ENCODE measurements at places on chromosomes 7 and 10.

DNA sequence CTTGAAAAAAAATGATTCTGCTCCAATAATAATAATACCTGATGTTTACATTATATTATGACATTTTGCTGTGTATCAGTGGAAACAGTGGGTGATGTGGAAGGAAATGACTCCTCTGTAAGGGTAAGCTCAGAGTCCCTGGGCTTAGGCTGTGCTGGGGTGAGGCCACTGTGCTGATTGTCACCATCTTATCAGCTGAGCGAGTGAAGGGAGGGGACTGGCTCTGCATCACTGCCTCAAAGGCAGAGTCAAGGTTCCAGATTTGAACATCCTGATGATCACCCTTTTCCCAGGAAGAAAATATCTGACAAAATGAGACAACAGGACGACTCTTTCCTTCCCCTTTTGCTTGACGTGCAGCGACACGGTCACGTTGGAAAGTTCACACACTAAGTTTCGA lies 24.0 kb upstream of the HABP2 start:
- peak; percentile 46 for DNase-seq

DNA sequence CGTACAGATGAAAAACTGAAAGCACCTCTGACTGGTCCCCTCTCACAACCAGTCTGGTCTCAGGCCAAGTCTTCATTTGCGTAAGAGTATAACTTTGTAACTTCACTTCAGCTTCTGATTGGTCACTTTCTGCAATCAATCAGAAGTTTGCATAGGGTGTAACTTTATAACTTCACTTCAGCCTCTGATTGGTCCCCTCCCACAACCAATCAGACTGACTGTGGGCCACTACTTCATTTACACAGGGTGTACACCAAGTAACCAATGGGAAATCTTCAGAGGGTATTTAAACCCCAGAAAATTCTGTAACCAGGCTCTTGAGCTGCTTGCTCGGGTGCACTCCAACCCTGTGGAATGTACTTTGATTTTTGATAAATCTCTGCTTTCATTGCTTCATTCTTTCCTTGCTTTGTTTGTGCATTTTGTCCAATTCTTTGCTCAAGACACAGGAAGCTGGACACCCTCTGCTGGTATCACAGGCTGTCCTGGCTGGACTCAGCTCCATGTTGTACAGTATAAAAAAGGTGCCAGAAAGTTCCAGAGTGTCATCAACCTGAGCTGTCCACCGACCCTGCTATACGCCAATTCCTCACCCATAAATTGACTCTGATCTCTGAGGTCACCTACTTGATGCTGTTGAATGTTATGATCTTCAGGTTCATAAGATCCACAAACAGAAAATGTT lies 74.5 kb downstream of the COBL start:
- DNase-seq: no peak

DNA sequence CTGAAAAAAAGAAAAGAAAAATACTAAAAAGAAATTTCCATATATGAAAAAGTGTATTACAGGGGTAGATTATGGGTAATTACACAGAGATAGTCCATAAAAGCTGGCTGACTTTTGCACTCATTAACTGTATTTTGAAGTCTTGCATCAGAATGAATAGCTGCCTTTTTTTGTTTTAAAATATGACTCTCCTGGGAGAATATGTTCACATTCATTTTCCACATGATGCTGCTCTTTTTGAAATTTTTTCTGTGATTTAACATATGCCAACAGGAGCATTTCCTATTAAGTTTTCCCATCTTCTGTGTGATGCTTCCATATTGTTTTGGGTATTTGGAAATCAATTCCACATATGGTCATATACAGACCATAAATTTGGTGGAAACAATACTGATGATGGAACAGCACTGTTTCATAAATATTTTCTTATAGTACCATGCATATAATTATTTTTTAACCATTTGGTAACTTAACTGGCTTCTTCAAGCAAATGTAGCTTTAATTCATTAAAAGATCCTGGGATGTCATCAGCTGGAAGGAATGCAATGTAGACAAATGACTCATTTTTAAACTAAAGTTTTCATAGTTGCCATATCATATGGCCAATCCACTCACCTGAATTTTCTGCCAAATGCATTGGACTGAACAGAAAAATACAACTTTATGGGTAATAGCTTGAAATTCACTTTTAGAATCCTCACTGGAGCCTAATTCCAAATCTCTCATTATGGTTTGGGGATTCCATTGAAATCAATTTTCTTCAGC lies 313.9 kb upstream of the GLI3 start:
- no peak for DNase-seq

GRCh38 chr10:122249303-122249850 lies 21.7 kb upstream of the BTBD16 start:
- DNase-seq: no peak

DNA sequence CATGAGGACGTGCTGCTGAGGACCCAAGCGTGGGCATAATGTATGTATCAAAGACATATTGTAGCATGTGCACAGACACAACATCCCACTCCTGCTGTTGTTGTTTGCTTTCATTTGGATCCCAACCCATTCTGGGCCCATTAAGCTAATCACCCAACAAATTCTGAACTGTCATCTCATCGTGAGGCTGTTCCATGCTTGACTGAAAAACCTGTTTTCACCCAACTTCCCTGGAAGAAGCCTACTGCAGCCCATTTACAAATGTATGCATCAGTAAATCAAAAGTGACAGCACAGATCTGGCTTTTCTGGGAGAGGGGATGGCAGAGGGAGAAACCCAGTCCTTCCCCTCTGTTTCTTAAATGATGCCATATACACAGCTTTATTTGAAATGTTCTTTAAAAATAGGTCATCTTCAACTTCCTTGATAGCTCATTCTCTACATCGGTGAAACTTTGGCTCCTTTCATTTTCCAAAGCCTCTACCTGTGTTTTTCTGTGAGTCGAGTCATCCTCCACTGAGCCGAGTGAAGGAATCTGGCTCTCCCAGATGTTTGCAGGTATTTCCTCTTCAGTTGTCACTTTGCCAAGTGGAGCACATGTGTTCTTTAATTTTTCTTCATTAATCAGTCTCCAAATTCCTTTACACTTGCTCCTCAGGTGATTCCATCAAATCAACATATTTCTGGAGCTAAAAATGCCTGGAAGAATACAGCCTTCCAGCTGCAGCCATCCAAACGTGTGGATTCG lies 151.8 kb downstream of the CHN2 start:
- no peak for DNase-seq

DNA sequence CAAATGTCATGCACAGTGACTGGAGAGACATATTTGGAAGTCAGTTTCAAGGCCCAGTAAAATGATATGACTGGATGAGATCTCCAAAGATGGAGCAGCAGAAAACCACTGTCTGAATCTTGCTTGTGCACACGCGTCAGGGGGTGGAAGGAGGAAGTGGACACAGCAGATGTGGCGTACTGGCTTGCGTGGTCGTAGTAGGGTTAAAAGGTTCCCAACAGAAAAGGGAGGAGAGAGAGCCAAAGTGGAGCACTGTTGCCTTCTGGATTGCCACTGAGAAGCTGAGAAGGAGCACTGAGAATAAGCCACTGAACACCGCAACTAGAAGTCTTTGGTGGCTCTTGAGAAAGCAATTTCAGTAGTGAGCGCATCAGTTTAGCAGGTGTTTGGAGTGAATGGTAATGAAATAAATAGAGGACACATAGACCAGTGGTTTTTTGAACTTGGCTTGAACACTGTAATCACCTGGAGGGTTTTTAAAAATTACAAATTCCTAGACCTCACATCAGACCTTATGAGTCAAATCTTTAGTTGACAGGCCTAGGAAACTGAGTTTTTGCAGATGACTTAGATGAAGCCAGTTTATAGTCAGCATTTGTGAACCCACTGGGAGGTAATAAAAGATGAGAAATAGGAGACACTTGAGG lies 227.3 kb downstream of the PTEN start:
- no peak for DNase-seq

DNA sequence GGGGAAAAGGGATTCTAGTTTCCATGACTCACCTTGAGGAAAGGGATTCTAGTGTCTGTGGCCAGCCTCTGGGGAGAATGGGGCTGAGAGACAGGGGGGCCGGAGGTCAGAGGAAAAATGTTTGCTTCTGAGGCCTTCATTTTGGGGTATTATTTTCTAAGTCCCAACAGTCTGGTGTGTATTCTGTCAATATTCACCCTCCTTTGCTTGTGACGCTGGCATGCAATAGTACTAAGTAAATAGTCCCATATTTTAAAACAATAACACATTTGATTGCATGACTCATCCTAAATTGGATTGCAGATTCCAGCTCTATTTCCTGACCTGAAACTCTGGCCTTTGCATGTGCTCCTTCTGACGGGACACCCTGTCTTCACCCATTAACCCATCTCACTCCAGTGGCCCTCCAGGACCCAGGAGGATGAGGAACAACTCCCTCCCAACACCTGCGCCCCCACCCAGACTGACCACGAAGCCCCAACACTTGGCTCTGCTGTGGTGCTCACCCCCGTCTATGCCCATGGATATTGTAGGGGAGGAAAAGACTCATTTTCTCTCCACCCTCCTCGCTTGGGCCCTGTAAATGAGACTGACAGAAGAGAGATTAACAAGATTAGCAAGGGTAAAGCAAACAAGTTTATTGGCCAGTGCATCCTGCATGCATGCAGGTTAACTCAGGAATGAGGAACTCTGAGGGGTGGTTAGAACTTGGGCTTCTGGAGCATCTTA lies 495.6 kb upstream of the KLF6 start:
- no peak for DNase-seq

GRCh38 chr7:127588697-127589482 lies 679 bp downstream of the ARF5 start:
- DNase-seq: peak; percentile 82

GRCh38 chr7:8249121-8249520 lies 12.8 kb downstream of the ICA1 start:
- DNase-seq: no peak

GRCh38 chr7:134388336-134389019 lies 70.4 kb downstream of the AKR1B1 start:
- DNase-seq: no peak

DNA sequence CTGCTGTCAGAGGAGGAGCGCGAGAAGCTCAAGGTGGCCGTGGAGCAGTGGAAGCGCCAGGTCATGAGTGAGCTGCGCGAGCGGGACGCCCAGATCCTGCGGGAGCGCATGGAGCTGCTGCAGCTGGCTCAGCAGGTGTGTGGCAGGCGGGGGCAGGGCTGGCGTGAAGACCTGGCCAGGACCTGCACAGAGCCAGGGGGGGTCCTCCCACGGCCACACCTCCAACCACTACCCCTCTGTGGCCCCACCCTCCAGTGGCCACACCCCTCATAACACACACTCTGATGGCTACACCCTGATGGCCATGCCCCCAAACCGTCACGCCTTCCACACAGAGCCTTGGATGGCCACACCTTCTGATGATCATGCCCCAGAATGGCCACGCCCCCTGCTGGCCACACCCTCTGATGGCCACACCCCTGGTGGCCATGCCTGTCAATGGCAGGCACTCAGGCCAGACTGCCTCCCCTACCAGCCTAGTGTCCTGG lies 23.4 kb upstream of the DPYSL4 start:
- DNase-seq: peak; percentile 96

DNA sequence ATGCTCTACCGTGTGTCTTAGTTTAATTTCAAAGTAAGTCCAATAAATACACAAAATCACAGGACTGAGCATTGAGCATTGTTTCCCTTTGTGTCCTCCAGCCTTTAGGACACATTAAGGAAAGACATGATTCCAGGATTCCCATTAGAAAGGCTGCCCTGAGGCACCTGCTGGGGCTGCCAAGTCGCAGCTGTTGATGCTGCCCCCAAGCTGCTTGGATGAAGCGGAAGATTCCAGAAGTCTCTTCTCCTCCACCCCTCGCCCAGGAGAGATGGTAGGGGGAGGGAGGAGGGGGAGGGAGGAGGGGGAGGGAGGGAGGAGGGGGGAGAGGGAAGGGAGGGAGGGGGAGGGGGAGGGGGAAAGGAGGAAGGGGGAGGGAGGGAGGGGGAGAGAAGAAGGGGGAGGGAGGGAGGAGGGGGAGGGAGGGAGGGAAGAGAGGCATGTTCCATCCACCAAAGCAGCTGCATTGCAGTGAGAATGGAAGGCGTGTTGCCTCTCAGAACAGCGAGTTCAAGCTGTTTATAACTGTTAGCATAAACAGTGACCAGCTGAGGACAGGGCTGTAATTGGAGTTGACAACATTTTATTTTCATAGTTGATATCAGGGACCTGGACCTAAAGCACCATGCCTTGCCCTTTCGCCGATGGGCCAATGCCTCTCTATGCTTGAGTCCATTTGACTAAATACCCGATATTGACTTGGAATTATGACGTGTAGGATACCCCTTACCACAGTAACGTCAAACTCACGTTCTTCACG lies 67.3 kb downstream of the DIP2C start:
- DNase-seq: no peak

DNA sequence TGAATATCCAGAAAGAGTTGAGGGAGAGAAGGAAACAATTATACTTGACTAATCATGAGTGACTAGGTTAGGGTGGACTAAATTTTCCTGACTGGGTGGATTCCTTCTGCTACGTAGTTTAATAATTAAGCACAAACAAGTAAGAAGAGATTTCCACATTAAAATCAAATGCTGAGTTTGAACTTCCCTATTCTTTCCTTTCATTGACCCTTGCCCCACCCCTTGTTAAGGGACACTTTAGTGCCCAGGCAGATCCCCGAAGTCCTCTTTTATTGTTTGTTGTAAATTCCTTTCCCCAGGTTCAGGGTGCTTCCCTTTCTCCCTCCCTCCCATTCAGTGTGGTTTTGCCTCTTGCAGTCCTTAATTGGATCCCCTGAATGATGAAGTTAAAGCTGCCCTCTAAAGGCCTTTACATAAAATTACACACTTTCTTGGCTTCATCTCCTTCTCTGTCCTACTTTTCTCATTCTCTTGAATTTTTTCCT lies 8.8 kb upstream of the SPAM1 start:
- DNase-seq: peak; percentile 8

DNA sequence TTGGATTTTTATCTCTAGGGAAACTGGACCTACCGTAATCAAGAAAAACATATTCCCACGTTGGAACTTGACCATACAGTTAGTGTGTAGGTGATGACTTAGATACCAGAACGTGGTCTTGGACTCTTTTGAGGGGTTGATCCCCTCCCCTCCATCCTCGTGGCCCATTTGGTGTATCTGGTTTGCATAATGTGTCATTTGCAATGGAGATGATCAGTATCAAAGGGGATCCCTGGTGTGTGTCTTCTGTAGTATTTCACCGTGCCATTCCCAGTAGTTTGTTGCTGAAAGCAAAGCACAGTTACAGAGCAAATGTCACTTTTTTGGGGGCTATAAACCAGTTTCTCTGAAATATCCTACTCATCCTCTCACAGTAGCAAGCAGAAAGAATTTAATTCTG lies 217.7 kb downstream of the TCF7L2 start:
- DNase-seq: no peak
